ENCODE measurements at places on chromosomes 16 and 17. TPM values are rescaled to one million over a fixed set of nuclear protein-coding genes. Genes with fewer than 3 reads are reported as not detected.

SETD6 gene
- 17.3 TPM for total RNA-seq

KCTD11 gene
- total RNA-seq = 5.2 TPM

- DNase-seq = no peak
Observed at GRCh38 chr16:50482271-50482670, 65.9 kb upstream of the NKD1 start.

GRCh38 chr16:54431041-54431996 lies 144.7 kb upstream of the IRX3 start:
- DNase-seq = no peak

- DNase-seq = no peak
Observed at GRCh38 chr16:74691093-74691855, 9.4 kb downstream of the MLKL start.

DNA sequence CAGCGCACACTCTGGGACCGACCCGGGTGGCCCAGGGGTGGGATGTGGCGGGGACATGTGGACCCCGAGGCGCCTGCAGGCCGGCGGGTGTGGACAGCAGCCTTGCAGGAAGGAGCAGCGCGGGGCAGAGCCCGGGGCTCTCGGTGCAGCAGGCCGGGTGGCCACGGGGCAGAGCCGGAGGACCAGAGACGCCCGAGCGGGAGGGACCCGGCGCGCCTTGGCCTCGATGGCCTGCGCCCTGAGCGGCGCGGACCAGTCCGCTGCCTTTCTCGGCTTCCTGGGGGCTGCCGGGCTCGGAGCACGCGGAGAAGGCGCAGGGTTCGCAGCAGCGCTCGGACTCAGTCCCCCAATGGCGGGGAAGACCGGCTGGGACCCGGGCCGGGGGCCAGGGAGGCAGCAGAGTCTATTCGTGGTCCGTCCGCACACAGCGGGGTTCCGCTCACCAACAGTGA lies 43.4 kb downstream of the OSBPL7 start:
- no peak for DNase-seq

- peak; percentile 84 for DNase-seq
Observed at GRCh38 chr16:70738083-70738977, 52.5 kb upstream of the MTSS2 start.

GRCh38 chr17:68714676-68715075 lies 113.5 kb upstream of the FAM20A start:
- DNase-seq = no peak

Measured in upper lobe of left lung (tissue), 6 donors.